Brain microvascular endothelial cell (primary cell): ENCODE measurements at places on chromosomes 2 and 18.

GRCh38 chr18:22670914-22671313 lies 253.2 kb upstream of the CTAGE1 start:
- no peak for DNase-seq

GRCh38 chr2:45675263-45675812 lies 23.9 kb downstream of the PRKCE start:
- DNase-seq: no peak

- DNase-seq: no peak
Observed at GRCh38 chr2:178834086-178834485, 26.9 kb upstream of the TTN start.

DNA sequence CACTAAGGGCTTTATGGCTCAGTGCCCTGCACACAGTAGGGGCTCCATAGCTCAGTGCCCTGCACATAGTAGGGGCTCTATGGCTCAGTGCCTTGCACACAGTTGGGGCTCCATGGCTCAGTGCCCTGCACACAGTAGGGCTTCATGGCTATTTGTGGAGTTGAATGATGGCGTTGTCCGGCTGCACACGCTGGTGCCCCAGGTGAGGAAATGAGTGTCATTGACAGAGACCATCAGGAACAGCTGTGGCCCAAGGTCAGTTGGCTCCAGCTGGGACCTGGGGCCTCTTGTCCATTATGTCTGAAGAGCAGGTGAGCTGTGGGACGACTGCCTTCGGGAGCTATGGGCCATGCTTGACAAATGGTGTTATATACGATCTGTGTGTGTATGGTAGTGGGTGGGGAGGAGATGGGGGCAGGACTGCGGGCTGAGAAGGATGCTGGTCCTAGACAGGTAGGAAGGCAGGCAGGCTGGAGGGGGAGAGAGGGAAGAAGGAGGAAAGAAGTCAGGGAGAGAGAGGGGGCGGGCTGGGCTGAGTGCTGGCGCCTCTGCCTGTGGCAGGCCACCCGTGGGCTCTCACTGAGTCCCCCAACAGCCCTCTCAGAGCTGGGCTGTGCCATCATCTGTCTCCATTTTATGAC lies 130.6 kb downstream of the CLIP4 start:
- no peak for DNase-seq

GRCh38 chr18:35974181-35974580 lies 1.7 kb downstream of the RMP24 start:
- no peak for DNase-seq
